Activated naive CD4-positive, alpha-beta T cell treated with anti-CD3 and anti-CD28 coated beads, Interleukin-2, amount 10 ng/mL, durations not matched to agents 7 days and 5 days (primary cell): ENCODE measurements at places on chromosomes 6 and 20.

- no peak for DNase-seq
These were observed 13.9 kb upstream of the MTCL3 start for GRCh38 chr6:127533011-127533410.

DNA sequence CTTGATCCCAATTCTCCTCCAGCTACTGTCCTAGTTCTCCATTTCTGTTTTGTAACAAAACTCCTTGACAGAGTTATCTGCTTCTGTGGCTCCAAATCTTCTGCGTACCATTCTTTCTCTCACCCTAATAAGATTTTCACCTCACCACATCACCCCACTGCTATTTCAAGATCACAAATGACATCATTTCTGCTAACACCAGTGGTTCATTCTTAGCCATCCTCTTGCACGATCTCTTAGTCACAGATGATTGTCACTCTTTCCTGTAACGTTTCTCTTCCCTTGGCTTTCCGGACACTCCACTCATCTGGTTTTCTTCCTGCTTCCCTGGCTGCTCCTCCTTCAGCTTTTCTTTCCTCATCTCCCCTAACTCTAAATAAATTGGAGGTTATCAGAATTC, 56.8 kb upstream of the FABP7 start:
- no peak for DNase-seq

DNA sequence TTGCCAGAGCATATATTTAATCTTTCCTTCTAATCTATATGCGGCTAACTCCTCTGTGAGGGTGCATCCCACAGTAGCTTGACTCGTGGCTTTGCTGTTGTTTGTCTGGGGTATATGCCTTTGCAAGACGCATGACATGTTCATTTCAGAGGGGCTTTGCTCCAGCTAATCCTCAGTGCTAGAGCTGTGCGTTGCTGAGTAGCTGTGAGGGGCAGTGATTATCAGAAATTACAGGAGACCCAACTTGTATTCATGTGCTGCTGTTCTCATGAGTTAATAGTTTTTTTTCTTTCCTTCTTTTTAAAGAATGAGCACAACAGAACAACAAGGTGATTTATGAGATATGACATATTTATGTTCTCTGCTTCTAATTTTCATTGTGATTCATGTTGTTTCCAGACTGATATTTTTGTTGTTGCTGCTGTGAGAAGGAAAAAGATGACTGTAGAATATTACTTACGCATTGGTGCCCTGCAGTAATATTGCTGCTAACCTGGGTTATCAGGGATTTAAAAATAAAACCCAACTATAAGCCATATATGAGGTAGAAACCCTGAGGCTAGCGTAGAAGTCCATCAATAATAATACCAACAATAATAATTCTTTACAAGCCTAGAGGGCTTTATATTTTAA, 168.3 kb downstream of the KLHL32 start:
- DNase-seq: no peak

DNA sequence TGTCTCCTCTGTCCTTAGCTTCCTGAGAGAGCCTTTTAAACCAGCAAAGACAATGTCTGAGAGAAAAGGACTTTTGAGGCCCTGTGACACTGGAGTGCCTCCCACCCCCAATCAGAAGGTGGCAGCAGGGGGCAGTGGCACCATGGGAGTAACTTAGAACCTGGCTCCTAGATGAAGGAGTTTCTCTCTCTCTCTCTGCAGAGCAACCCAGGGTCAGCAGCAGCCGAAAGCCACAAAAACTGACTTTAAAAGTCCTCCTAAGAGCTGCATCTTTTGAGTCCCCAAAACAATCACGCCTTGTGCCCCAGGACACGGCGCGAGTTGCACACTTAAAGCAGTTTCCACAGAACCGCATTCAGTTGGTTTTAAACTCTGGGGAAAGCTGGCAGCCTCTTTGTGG, 5.3 kb upstream of the TCP11 start:
- DNase-seq: peak; percentile 46

GRCh38 chr6:149476789-149477455, 7.9 kb downstream of the ZC3H12D start:
- no peak for DNase-seq

GRCh38 chr6:159110748-159111147, 58.5 kb upstream of the FNDC1 start:
- no peak for DNase-seq

- no peak for DNase-seq
These were observed 125.2 kb downstream of the TAF4 start for GRCh38 chr20:61940491-61940890.

- DNase-seq: no peak
These were observed 7.8 kb downstream of the RBM38 start for GRCh38 chr20:57398901-57399535.

GRCh38 chr6:109260126-109260525, 122.1 kb downstream of the CD164 start:
- DNase-seq: no peak

GRCh38 chr20:8227293-8227692, 95.2 kb downstream of the PLCB1 start:
- no peak for DNase-seq

GRCh38 chr6:130019326-130020072, 1.1 kb downstream of the L3MBTL3 start:
- peak; percentile 56 for DNase-seq

DNA sequence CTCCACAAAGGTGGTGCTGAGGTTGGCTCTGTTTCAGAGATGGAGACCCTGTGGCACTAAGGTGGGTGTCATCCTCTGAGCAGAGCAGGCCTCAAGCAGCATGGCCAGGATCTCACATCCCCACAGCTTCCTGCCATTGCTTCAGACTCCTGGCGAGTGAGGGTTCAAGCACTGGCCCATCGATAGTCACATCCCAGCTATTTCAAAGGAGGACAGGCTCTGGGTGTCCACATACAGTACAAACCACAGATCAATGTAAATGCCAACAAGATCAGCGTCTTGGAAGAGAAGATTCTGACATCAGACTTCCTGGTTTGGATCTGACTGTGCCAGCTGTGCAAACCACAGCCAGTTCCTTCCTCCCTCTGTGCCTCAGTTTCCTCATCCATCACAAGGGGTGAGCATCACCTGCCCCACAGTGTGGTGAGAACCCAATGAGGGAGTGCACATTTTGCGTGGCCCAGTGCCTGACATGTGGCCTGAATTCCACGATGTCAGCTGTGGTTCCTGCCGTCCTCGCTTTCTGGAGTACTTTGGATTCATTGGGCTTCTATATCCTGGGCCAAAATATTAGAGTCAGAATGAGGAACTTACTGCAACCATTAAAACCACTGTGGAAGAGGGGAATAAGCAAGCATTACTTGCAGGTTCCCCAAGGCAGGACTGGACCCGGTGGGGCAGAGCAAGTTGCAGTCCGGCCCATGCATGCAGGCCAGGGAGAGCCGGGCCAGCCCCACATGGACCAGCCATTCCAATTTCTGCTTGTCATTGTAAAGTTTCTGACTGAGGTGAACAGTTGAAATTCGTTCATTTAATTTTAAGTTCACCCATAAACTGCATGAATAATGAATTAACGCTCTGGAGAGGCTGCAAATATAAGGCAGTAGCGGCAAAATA, 236.0 kb downstream of the TTLL2 start:
- DNase-seq: no peak

GRCh38 chr6:68343901-68344300, 291.2 kb upstream of the ADGRB3 start:
- DNase-seq: no peak

DNA sequence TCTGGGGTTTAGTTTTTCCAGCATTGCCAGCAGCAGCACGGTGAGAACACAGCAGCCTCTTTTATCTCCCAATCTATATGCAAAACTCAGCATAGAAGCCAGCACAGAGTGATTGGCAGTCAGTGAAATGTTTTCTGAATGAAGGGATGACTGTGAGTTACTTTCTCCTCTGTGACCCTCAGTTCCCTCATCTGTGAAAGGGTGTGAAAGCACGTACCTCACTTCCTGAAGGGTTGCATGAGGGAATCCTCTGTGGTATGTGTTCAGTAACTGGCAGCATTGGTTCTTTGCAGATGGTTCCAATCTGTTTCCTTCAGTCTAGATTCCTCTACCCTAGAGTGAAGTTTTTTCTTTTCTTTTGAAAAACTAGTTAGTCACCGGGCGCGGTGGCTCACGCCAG, 40.0 kb downstream of the EFCAB8 start:
- DNase-seq: no peak

GRCh38 chr6:28537509-28538140, 11.9 kb downstream of the GPX5 start:
- no peak for DNase-seq

DNA sequence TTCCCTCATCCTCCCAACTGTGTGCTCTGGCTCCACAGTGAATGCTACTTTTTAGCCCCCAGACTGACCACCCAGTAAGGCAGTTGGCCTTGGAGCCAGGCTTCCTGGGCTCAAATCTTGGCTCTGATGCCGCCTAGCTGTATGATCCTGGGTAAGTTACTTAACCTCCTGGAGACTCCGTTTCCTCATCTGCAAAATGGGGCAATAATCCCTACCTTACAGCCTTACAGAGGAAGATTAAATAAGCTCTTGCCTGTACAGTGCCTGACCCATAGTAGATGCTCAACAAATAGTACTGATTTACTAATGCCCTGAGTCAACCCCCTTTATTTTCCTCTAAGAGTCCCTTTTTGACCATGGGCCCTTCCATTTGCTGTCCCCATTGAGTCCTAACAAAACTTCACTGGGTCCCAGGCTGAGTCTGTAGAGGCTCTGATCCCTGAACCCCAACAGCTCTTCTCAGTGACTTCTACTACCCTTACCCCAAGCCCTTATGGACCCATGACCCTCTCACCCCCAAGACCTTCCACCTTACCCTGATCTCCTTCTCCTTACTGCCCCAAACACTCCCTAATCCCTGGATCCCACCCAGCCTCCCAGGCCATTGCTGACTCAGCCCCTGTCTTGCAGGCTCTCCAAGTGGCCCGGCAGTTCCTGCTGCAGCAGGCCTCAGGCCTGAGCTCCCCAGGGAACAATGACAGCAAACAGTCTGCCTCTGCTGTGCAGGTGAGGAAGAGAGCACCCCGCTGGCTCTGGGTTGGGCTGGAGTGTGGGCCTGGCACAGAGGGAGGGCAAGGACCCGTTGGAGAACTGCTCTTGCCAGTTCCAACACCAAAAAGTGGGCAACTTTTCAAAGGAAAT, 31.4 kb downstream of the FOXP4 start:
- DNase-seq: no peak

DNA sequence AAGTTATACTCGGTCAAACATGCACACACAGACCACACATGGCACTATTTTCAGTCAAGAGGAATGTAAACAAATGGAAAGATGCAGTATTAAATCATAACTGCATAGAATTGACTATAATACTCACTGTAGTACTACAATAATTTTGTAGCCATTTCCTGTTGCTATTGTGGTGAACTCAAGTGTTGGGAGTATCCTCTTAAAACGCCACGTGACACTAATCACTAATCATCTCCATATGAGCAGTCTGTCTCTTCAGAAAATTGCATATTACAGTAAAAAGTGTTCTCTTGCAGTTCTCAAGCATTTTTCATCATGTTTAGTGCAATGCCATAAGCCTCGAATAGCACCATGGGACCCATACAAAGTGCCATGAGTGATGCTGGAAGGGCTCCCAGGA, 258.7 kb upstream of the ID4 start:
- no peak for DNase-seq

DNA sequence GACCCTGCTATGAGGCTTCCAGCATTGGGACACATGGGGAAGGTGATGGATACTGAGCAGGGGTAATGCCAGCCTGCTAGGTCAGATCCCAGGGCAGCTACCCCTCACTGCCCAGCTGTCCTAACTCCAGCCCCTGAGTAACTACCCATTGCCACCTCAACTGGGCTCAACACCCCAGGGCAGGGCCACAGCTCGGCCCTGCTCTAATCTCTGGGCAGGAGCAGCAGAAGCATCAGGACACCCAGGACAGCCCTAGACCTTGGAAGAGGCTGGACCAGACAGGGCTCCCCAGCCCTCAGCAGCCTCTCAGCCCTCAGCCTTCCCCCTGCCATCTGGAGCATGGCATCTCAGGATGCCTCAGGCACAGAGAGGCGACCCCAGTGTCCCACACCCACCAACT, 67.4 kb upstream of the TOP1 start:
- DNase-seq: no peak

DNA sequence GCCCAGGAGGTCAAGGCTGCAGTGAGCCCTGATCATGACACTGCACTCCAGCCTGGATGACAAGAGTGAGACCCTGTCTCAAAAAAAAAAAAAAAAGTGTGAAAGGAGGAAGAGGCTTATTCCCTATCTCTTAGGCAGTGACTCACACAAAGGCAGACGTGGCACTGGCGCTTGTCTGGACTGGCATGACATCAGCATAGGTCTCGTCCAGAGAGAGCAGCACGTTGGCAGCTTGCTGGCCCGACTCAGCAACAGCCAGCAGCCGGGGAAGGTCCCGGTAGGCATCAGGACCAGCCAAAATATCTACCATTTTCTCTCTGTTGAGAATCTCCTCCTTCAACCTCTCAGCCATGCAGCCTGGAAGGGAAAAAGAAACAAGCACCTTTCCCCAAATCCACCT, 14.1 kb downstream of the CDK5RAP1 start:
- DNase-seq: no peak

- no peak for DNase-seq
These were observed 203.0 kb downstream of the SAMD5 start for GRCh38 chr6:147711476-147711875.

GRCh38 chr6:170512249-170512648, 40.9 kb downstream of the PSMB1 start:
- no peak for DNase-seq

DNA sequence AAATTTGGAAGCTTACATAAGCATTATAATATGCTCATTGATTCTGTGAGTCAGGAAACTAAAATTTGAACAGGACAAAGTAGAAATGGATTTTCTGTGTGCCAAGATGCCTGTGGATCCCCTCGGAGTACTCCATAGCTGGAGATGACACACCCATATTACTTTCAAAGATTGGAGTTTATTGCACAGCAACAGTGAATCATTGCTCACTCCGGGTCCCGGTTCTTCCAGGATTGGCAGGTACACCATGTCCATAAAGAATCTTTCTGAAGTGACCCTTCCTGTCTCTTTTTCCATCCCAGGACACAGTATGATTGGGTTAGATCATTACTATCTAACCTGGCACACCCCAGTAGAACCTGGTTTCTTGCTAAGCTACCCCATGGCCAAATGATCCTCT, 2.7 kb upstream of the BTN2A2 start:
- no peak for DNase-seq

DNA sequence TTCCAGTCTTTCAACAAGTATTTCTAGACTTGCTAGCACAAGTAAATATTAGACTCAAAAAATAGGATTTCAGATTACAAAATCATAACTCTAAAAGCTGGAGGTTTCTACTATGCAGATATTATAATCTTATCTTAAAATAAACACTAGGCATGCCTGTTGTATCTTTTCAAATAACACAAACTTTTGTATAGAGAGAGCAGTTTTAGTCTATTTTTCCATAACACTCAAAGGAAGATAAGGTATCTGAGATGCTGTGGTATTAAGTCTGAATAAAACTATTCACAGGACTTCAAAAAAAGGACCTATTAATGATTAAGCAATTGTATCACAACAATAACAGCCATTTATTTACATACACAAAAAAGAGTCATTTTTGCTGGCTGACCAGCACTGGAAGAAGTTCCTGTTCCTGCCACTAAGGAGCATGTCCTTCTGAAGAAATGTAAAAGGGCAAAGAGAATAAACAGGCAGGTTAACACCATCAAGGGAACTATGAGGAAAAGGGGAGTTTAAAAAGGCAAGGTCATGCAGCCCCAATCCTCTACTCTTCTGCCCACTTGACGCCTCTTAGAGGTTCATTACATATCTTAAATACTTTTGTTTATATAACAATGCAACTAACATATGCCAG, 39.4 kb downstream of the REPS1 start:
- no peak for DNase-seq

GRCh38 chr6:45021676-45022075, 306.5 kb upstream of the RUNX2 start:
- no peak for DNase-seq

GRCh38 chr6:146785001-146785585, 186.3 kb downstream of the ADGB start:
- DNase-seq: peak; percentile 48
